Cardiac fibroblast (primary cell): ENCODE measurements at places on chromosomes 3 and 15.

DNA sequence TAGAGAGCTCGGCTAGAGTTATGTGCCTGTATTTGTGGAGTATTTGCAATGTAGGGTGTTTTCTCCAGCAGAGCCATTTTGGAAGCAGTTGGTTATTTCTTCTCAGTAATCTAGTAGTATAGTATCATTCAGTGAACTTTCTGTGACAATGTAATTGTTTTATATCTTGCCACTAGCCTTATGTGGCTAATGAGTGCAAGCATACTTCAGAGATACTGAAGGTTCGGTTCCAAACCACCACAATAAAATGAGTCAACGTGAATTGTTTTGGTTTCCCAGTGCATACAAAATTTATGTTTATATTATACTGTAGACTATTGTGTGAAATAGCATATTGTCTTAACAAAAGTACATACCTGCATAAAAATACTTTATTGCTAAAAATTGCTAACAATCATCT, 286.9 kb upstream of the TBL1XR1 start:
- peak; percentile 46 for DNase-seq

DNA sequence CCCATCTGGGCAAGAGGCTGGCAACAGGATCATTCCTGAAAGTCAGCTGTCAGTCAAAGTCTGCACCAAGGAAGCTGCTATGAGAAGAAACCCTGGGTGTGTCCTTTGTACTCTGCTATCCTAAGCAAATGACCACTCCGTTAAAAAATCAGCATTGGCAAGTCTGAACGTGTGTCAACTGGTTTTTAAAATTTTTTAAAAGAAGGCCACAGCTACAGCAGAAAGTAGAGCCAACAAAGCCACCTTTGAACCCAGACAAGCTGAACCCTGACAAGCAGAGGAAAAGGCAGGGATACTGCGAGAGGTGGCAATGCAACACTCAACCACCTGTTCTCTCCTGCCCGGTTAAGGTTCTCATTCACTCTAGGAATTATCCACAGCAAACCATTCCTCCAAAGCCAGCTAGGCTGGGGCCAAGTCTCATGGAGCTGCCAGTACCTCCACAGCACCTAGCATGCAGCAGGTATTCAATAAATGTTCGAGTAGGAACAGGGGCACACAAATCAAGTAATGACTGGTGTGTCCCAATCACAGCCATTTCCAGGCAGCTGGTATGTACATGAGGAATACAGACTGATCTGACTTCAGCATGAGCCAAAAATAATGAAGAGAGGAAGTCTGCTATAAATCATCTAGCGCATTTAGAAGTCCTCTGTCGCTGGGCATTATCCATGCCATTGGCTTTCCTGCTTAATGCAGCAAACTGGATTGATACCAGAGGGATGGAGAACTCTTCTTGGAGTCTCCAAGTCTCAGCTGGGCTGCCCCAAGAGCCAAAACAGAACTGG, 76.0 kb downstream of the ADCY5 start:
- no peak for DNase-seq

GRCh38 chr15:40276927-40277326, 5.9 kb downstream of the ANKRD63 start:
- DNase-seq = no peak

GRCh38 chr15:33846862-33847261, 121.4 kb upstream of the CHRM5 start:
- no peak for DNase-seq

- DNase-seq = no peak
These were observed 49.0 kb upstream of the CCDC80 start for GRCh38 chr3:112689989-112690388.
